ENCODE measurements at places on chromosomes 5 and 9. TPM values are rescaled to one million over a fixed set of nuclear protein-coding genes. Genes with fewer than 3 reads are reported as not detected.

Gene SYK
- 5.7 TPM for polyA plus RNA-seq

- no peak for DNase-seq
Measured at GRCh38 chr5:148229840-148230239, 8.5 kb upstream of the MARCOL start.

- DNase-seq = no peak
Measured at GRCh38 chr5:154698763-154699162, 56.4 kb upstream of the LARP1 start.

DNA sequence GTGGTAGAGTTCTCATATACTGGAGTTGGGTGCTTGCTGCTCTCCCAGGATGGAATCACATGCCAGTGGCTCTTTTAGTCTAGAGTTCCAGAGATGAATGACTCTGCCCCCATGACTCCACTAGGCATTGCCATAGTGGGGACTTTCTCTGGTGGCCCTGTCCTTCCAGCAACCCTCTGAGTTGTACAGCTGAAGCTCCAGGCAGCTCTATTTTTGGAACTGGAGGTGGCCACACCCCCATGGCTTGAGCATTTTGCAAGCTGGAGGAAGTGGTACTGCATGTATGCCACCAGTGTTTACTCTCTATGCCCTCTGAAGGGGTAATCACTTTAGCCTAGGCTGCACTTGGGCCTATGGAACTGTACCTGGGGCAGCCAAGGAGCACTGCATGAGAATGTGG lies 112.6 kb downstream of the RANBP17 start:
- DNase-seq = no peak

DNA sequence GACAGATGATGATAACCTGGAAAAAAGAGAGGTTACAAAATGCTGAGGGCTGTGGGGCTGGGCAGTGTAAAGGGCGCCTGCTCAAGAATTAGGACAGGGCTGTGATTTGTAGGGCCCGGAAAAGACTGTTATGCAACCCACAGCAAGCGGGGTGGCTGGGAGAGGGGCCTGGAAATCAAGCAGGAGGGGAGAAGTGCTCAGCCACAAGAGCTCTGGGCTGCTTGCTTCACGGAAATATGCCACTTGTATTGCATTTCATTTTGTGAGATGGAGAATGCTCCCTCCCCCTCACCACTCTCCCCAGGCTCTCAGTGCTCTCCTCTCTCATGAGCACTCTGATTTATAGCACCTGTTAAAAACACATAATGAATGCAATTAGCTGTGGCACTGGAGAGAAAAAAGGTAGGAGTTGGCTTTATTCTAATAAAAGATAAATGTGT lies 8.4 kb upstream of the HAND1 start:
- DNase-seq = no peak

Gene SGTB
- polyA plus RNA-seq = 4.0 TPM

- no peak for DNase-seq
Measured at GRCh38 chr5:127969002-127969401, 114.6 kb upstream of the SLC12A2 start.

Gene DND1
- 0.96 TPM for polyA plus RNA-seq

- DNase-seq = no peak
Measured at GRCh38 chr9:114820776-114821501, 15.1 kb upstream of the TNFSF15 start.

- DNase-seq = no peak
Measured at GRCh38 chr5:66896171-66896570, 300.0 kb downstream of the MAST4 start.

DNA sequence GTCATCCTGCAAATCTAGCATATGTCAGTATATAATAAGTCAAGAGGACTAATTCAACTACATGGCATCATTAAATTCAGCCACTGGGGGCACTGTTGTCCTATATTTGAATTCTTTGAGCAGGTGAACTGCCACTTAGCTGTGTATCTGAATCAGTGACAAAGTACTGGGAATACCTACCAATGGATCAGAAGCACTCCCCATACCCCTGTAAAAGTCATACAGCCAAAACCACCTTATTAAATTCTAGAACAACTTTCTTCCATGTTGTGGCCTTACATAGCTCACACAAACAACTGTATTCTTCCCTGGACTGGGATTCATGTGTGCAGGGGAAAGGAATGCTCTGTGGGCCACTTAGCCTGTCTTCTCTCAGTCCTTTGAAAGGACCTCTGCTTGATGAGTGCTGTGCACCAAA lies 57.4 kb upstream of the PLPP6 start:
- DNase-seq = peak; percentile 41

DNA sequence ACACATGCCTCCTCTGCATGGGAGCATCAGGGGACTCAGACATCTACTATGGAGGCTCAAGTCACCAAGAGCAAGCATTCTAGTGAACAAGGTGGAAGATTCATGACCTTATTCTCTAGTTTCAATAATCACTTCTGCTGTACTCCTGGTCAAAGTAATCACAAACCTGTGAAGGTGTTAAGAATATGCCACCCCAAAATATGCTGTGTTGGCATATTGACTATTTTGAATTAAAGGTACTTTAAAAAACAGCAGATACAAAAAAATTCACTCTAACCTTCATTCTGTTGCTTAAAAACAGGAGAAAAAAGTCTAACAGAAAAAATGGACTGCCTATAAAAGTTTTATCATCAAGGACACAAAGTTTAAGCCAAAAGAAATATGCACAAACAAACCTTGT lies 607.8 kb upstream of the TYRP1 start:
- no peak for DNase-seq

DNA sequence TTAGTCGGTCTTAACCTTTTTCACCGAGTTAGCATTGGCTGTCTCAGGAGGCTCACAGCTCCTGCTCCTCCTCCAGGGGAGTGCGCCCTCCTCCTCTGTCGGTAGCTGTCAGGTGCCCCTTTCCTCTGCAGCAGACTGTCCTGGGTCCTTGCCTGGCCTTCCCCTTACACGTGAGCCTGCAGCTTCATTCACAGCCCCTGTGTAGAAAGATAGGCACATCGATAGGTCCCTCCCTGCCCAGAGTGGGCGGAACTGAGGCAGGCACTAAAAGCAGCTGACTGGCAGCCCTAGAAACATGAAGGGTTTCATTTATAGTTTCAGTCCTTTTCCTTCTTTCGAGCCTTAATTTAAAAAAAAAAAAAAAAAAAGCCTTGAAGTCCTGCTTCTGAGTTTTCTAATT lies 17.2 kb downstream of the TENT4A start:
- no peak for DNase-seq

GRCh38 chr5:172187118-172188032 lies 649 bp downstream of the STK10 start:
- DNase-seq = no peak

DNA sequence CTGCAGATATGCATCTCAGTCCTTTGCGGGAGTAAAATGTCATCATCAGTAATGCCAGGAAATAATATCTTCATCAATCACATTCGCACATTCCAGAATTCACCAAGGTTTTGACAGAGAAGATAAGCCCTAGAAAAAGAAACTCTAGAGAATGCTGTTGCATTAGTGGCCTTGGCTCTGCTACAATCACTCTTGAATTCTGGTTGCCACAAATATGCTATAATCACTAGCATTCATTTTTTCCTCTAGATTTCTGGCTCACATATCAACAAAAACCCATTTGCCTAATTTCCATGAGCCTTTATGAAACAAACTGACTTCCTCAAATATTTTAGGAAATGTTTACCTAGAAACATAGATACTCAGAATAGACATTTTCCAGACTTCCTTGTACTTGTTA lies 653.4 kb downstream of the ANXA1 start:
- DNase-seq = no peak

GRCh38 chr5:18967637-18968036 lies 1020.4 kb downstream of the CDH18 start:
- no peak for DNase-seq

Gene PPP3R2
- polyA plus RNA-seq = not detected

GRCh38 chr5:150529555-150529954 lies 21.6 kb downstream of the NDST1 start:
- no peak for DNase-seq

- no peak for DNase-seq
Measured at GRCh38 chr9:134813841-134814240, 66.8 kb upstream of the FCN2 start.

Gene PCDHGA1
- 1.2 TPM for polyA plus RNA-seq

Gene SPINK14
- not detected for polyA plus RNA-seq

DNA sequence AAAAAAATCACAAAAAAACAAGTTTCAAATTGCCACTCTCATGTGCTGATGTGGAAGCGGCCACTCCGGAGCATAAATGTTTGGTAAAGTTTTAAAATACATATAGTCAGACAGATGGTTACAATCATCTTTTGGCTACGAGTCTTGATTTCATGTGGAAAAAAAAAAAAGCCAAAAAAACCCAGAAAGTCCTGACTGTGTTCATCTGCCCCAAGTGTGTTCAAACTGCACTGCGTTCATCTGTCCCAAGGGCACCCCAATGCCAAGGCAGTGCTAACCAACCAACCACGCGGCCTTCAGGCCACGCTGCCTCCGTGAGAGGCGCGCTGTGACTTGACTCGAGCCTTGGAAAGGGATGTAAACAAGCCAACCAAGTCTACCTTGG lies 127.1 kb downstream of the MYO10 start:
- DNase-seq = no peak

DNA sequence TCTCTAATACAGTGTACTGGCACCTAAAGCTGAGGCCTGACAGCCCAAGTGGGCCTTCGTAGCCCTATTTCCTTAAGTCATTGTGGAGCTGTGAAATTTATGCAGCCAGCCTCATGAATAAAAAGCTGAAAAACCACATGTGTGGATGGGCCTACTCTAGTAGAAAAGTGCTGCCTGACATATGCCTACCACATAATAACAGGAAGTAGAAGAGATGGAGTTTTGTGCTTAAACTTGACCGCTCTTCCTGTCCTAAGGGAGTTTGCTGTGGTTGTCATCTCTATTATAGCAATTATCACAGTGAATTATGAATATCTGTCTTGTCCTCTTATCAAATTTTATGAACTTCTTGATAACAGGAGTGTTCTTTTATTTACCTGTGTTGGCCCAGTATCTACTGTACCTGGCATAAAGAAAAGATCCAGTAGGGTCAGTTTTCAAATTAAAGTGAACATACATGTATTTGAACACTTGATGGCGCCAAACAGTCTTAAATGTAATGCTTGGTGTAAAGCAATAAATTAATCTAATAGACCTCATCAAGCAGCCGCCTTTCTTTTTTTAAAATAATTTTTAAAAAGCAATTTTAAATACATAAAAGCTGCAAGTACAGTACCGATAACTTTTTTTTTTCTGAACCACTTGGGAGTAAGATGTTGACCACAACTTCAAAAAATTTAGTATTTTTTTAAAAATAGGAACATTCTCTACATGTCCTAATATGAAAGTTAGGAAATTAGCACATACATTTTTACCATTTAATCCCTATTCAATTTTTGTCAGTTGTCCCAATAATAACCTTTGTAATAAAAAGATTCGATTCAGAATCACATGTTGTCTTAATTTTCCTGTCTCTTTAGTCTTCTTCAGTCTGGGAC lies 51.0 kb downstream of the FKTN start:
- DNase-seq = no peak

Gene MUSK
- polyA plus RNA-seq = 2.8 TPM

DNA sequence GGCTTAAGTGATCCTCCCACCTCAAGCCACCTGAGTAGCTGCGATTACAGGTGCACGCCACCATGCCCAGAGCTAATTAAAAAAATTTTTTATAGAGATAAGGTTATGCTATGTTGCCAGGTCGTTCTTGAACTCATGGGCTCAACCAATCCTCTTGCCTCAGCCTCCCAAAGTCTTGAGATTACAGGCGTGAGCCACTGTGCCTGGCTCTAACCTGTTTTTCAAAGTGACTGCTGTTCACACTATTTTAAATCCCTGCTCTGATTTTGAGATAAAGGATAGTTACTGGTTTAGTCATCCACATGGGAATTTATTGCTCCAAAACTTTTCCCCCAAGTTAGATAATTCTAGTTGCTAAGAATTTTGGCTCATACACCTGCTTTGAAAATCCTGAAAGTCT lies 48.2 kb upstream of the MTMR12 start:
- DNase-seq = no peak

DNA sequence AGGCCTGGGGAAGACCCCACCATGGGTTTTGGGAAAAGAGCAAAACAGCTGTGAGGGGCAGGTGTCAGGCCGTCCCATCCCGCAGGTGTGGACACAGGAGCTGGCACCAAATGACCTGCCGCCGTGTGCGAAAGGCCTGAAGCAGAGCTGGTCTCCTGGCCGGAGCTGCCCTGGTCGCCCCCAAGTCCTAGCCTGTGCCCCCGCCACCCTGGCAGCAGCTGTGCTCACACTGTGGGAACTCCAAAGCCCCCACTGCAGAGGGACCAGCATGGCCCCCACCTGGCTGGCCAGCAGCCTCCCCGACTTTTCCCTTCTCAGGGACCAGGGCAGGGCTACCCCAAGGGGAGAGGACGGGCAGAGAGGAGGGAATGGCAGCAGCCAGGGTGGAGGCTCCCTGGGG lies 88.4 kb downstream of the KCNT1 start:
- DNase-seq = no peak

Gene KCNIP1
- polyA plus RNA-seq = 0.22 TPM

- DNase-seq = no peak
Measured at GRCh38 chr9:98226516-98226915, 28.9 kb downstream of the TBC1D2 start.

DNA sequence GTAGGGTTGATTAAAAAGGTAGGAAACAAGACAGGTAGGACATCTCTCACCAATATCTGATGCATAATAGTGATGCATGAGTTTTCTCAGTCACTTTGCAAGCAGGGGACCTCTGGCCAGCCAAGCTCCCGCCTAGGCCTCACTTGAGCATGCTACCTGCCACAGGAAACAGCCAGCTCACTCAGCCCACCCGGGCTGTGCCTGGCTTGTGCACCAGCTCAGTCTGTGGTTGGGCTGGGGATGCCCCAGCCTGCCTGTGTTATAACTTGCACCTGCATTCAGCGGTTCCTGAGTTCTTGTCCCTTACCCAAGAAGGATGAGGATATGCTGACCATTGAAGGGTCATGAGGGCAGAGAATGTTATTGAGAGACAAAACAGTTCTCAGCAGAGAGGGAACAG lies 172.8 kb upstream of the PLCXD3 start:
- no peak for DNase-seq

DNA sequence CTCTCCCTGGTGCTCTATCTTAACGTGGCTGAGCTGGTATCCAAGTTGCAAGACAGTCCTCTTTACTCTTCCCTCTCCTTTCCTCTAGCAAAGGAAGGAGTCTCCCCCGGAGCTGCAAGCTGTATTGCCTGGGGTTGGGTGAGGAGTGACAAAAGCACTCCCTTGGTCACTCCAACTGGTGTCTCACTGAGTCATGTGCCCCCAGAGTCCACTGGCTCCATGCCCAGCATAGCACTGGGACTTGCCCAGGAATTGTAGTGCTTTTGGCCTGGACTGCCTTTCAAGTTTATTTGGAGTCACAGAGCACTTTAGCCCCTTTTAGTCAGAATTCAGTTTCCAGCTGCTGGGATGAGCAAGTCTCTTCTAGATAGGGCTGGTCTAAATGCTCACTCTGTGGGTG lies 82.6 kb upstream of the FST start:
- no peak for DNase-seq

All from urinary bladder (tissue), 4 donors.